ENCODE measurements at places on chromosomes 12 and 14.

DNA sequence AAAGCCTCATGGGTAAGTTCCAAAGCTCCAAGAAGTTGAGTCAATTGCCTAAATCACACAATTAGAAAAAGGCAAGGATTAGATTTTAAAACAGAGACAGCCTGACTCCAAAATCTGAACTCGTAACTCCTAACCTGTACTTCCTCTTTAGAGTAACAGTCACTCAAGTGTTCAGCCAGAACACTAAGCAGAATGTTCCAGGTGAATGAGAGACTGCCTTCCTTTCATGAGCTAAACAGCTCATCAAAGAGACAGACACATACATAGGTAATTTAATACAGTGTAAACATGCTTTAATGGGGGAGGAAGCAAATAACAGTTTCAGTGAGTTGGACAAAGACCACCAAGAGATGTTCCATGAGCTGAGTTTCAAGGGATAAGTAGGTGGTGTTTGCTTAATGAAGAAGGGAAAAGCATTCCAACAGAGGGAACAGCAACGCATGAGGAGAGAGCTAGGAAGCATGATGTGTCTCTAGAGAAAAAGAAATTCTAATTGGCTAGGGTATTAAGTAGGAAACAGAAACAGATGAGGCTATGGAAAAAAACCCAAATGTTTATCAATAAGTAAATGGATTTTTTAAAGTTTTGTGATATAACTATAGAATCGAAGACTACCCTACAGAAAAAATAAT lies 403.9 kb downstream of the MED13L start:
- DNase-seq: no peak

DNA sequence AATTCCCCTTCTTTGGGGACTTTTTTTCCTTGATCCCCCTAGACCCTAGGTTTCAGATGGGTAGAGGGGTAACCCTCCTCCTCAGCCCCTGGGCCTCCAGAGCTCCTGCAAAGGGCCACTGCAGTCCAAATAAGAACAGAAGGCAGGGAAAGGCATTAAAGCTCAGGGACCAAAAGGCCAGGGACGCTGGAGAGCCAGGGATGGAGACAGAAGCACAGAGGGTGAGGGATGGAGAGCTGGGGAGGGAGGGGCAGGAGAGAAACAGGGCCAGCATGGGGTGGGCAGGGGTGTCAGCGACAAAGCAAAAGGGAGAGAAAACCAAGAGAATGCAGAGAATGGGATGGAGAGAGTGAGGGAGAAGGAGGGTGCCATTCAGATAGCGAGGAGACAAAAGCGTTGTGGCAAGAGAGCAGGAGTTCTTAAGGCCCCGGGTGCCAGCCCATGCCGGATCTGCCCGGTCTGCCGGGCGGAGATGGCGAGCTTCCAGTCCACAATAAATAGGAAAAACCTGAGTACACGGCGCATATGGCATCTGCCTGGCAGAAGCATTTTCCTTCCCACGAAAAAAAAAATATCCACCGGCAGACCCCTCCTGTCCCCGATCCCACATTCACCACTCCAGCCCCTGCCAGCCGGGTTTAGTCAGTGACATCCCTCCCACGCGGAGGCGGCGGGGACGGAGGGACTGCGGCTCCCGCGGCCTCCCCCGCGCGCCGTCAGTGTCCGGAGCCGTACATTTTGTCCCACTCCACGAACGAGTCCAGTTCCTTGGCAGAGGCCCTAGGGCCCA lies 28.6 kb downstream of the FIGNL2 start:
- DNase-seq: no peak

DNA sequence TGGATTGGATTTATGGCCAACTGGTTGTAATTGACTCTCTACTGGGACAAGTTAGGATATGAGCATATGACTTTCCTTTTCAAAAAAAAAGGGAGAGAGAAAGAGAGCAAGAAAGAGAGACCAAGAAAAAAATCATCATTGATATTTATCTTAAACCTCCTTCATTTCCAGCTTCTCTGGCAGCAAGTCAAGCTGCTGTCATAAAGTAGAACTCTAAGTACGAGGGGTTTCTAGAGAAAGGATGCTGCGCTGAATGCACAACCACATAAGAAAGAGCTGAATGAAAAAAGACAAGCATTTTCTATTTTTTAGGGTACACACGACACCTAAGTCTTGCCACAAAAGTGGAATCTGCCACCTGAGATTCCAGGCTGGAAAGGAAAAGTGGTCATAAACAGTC lies 182.6 kb downstream of the SLC25A21 start:
- DNase-seq: no peak

GRCh38 chr14:68952531-68953195 lies 26.4 kb downstream of the ACTN1 start:
- no peak for DNase-seq

DNA sequence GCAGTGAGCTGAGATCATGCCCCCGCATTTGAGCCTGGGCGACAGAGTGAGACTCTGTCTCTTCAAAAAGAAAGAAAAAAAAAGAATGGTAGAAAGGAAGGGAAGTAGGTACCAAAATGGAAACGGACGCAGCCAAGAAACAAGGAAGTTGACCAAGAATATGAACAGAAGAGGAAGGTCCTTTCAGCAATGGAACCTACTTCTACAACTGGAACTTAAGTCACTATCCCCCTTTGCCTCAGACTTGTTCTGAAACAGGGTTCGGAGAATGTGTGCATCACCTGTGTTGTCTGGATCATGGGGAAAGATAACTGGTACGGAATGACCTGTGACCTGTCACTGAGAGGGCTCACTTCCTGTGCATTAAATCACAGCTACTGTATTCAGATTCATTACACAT lies 43.9 kb upstream of the RNASE1 start:
- no peak for DNase-seq

DNA sequence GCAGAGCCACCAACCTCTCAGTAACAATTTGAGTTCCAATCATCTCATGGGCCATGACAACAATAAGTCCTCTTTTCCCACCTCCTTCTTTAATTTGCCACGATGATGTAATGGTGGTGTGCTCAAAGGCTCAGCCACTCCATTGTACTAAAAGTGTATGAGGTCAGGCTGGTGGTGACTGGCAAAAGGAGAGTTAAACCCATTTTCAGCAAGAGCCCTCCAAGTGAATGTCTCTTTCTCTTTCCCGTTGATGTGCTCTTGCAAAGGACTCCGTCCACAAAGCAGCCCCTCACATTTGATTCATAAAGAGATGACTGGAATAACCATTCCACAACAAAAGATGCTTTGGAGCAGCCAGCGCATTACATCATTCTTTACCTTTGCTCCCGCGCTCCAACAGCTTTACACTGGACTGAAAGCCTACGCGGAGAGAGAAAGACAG lies 41.6 kb downstream of the DUSP16 start:
- no peak for DNase-seq

DNA sequence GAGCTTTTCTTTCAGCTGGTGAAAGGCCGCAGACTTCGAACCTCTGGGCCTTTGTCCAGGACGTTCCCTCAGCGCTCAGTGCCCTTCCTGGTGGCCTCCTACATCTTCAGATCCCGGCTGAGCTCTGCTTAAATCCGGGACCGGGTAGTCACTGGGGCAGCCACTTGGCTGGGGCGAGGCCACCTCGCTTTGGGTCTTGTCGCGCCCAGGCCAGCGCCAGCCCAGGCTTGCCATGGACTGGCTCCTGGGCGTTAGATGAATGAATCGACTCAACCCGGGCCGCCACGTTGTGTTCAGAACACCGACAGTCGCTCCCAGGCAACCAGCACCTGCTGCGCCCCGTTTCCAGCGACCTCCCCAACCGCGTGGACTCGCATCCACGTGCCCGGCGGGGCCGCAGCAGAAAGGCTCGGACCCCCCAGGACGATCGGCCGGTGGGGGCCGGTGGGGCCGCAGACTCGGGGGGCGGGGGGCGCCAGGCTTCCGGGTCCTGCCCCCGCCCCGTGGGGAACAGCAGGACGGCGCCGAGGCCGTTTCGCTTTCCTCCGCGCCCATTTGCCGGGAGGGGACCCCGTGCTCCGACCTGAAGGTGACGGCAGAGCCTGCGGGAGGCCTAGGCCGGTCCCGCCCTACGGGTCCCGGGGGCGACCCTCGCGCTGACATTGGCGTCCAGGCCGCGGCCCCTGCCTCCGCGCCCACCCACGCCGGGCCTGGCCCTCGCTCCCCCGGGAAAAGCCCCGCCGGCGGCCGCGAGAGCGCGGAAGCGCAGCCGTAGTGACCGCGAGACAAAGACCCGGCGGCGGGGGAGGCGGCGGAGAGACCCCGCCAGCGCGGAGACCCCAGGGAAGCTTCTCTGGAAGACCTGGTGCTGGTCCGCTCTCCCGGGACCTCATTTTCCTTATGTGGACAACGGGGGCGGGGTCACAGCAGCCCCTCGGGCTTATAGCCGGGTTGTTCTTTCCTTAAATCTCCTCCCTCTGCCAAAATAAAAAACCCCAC lies 37.3 kb upstream of the RCOR1 start:
- peak; percentile 30 for DNase-seq

DNA sequence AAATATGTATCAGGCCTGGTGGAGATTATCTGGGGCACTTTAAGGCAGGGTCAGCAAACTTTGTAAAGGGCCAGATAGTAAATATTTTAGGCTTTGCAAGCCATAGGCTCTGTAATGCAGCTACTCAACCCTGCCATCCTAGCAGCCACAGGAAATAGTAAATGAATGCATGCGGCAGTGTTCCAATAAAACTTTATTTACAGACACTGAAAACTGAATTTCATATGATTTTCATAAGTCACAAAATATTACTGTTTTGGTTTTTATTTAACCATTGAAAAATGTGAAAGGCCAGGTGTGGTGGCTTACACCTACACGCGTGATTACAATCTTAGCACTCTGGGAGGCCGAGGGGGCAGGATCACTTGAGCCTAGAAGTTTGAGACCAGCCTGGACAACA lies 3.2 kb upstream of the CAMKK2 start:
- no peak for DNase-seq

DNA sequence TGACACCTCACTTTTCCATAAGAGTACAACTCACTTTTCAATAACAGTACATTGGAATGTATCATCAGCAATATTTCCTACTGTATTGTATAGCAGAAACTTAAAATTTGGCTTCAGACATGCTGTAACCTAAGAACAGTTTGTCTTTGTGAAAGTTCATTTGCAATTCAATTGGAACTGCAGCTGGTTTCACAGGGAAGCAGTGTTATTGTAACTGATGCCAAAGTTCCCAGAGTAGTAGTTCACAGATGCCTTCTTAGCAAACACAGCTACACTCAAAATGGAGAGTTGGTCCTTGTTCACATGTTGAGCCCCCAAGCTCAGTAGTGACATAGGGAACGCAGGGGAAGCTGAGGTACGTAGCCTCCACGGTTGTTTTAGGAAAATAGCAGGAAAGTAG lies 23.3 kb downstream of the PPP1R36 start:
- DNase-seq: no peak

GRCh38 chr14:105491366-105491973 lies 424 bp downstream of the TEDC1 start:
- DNase-seq: peak; percentile 67

DNA sequence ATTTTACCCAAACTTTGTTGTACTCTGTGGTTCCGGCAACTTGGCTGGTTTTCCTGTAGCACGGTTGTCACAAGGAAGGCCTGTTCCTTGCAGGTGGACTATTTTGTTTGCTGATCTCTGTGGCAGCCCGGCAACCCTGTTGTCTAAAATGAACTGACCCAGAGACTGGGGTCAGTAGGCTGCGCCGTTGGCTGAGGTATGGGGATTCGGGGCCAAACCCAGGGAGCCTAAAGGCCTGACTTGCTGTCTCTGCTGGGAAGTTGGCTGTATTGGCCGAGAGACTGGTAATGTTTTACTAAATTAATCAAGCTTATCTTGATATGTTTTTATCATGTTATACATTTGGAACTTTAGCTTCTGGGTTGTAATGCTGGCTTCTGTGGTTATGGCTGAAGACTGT lies 13.8 kb downstream of the SMIM41 start:
- DNase-seq: no peak

DNA sequence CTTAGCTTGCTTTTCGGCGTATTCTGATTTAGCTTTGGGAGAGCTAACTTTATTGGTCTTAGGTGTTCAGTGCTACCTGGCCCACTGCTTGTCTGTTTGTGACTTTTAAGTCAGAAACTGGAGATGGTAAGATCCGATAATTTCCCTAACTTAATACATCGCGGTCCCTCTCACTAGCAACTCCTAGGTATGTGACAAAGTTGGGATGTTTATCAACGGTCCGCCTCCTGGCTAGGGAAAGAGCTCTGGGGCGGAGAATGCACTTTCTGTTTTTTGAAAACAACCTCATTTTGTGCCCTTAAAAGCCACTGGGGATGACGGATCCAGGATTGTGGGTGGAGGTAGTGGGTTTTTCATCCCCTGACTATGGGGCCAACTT lies 1.2 kb downstream of the CDKN1B start:
- no peak for DNase-seq

DNA sequence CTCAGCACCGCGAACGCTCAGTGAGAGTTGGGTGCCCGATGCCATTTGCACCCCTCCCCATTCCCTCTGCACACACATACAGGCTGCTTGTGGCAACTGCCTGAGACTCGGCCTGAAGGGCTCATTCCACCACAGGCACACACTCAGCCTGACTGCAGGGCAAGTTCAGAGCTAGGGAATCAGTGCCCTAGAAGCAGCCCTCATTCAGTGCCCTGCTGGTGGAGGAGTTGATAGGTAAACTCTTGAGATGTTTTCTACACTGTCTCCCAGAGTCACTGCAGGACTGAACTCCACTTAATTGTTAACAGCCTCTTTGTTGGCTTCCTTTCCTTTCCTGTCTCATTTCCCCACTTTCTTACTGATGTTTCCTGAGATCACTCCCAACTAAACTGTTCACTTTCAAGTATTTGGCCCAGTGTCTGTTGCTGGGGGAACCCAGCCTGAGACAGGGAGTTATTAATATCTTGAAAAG lies 16.9 kb downstream of the PPP1R36 start:
- DNase-seq: no peak

DNA sequence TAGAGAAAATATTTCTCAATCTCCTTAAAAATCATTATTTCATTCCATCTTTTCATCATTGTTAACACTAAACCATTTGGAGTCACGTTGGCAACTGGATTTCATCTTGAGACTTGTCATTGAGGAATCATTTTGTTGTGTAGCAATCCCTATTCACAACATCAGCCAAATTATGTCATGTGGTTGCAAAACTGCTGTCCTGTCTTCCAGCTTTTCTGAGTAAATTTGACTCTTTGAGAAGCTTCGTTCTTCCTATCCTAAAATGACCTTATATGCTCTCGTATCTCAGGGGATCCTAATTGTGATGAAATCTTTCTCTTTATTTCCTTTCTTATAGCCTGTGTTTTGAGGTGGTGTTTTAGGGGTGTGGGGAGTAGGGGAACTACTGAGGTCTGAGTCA lies 30.6 kb upstream of the KICS2 start:
- DNase-seq: no peak

GRCh38 chr12:30926243-30927221 lies at the start of gene TSPAN11:
TSPAN11 (plus strand) TSS chr12:30926748; CDS start chr12:30953992, 27,244 bp downstream.
- no peak for DNase-seq

DNA sequence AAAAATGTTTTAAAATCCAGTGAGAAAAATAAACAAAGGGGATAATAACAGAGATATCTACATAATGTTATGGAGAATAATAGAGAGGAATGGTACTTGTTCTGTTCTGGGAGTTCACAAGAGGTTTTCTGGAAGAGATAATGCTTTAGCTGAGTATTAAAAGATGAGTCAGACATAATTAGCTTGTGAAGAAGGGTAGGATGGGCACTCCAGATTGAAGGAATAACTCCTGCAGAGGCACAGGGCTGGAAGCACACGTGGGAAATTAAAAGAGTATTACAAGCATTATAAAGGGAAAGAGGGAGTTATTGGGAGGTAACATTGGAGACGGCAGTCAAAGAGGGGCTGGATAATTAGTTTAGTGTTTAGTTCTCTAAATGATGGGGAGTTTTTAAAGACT lies 124.9 kb upstream of the BTG1 start:
- no peak for DNase-seq

- no peak for DNase-seq
Measured at GRCh38 chr12:92995258-92995903, 66.3 kb upstream of the EEA1 start.

- DNase-seq: no peak
Measured at GRCh38 chr14:73209953-73210352, 27.4 kb upstream of the PAPLN start.

Measured in CD4-positive, alpha-beta T cell treated with Interleukin-6 at 100 ng/mL for 8 hours (primary cell).